PC-9 (cell line): ENCODE measurements at places on chromosomes 5 and 9. TPM values are rescaled to one million over a fixed set of nuclear protein-coding genes. Genes with fewer than 3 reads are reported as not detected.

The TOR2A gene
- total RNA-seq, result 16.4 and 19.7 TPM in 2 replicates

The AK1 gene
- total RNA-seq, result 84.5 and 86.8 TPM in 2 replicates

DNA sequence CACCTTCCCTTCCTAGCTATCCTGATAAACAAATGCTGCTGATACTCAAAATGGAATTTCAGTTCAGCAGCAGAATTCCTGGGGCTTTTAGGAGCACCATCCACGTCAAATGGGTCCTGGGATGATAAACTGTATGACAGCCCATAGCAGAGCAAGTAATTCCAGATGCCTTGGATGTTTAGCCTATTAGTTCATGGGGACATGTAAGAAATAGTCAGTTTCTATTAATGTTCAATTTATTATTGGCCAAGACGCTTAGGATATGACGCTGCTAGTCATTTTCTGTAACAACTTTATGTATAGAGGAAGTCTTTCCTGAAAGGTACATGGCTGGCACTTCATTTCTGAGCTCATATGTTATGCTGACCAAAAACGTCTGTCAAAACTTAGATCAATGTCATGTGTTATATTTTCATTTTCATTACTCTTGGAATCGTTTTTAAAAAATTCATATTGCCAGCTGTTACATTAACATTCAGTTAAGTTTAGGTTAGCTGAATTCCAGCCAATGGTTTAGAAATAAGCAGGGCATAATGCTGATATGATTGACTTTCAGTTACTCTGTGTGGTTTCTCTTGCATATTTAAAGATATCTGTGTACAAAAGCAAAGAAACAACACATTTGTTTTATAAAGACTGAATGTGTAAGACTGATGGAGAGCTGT is 243.8 kb downstream of the CSNK1G3 start:
- H3K4me3 ChIP-seq, result no peak overlapping the region
- no peaks in the 10 kb centered on the region for H3K4me1 ChIP-seq
- DNase-seq, result no peak
- no peak overlapping the region for H3K27ac ChIP-seq
- H3K36me3 ChIP-seq, result no peaks in the 10 kb centered on the region

- H3K4me3 ChIP-seq, result no peak overlapping the region
- H3K36me3 ChIP-seq, result no peaks in the 10 kb centered on the region
- H3K27ac ChIP-seq, result no peak overlapping the region
- no peak for DNase-seq
- H3K27me3 ChIP-seq, result no peaks in the 10 kb centered on the region
Observed at GRCh38 chr9:75372499-75373268, 284.4 kb downstream of the OSTF1 start.

DNA sequence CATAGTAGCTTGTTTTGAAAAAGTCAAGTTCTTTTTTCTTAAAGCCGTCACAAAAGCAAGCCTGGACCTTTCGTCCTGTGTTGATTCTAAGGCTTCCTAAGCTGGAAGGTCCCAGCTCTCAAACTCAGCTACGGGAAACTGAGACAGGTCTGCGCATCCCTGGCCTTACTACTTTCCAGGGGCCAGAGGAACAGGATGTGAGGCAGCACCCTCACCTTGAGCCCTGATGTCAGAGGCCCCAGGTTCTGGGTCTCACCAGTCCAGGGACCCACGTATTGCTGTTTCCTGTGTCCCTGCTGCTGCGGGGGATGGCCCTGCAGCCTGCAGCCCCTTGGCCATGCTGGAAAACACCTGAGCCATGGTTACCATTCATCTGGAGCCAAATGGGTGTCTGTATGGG is 123.9 kb downstream of the COL23A1 start:
- DNase-seq, result no peak
- H3K27ac ChIP-seq, result no peak overlapping the region
- H3K4me1 ChIP-seq, result no peaks in the 10 kb centered on the region
- no peak overlapping the region for H3K4me3 ChIP-seq
